ENCODE measurements at places on chromosomes 7 and 10.

DNA sequence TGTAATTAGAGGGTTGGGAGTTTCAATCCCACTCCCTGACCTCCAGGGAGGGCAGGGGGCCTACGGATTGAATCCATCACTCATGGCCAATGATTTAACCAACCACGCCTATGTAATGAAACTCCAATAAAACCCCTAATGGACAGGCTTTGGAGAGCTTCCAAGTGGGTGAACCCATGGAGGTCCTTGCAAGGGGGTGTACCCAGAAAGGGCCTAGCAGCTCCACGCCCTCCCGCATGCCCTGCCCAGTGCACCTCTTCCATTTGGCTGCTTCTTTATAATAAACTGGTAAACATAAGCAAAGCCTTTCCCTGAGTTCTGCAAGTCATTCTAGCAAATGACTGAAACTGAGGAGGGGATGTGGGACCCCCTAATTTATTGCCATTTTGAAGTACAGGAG lies 280.1 kb downstream of the FRMD4A start:
- no peak for DNase-seq

DNA sequence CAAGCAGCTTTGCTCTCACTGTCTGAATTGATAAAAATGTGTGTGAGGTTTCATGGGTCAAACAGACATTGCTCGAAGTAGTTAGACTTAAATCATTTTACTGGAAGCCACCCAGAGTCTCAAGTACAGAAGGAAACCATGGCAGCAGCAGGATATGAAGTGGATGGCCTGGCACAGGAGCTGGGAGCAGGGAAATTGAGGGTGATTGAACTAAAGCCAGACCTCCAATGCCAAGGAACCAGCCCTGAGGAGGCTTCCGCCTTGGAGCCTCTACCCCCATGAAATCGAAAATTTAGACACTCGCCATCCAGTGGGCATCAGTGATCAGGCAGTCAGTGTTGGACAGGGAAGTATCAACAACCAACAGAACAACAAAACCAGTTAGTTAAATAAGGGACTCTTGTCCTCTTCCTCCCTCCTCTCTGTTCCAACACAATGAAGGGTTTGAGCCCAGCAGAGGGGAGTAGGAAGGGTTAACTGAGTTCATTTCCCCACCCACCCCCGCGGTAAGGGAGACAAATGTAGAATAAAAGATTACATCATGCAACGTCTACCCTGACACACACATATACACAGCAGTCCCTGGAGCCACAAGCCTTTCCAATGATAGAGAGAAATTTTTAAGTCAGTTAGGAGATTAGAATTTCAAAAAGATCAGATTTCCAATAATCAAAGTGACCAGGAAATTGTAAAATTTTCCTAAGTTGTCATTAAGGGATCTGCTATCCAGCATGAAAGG lies 156.3 kb downstream of the SLC16A9 start:
- DNase-seq: no peak

GRCh38 chr7:143375298-143376034 lies 5.7 kb upstream of the ZYX start:
- DNase-seq: peak; percentile 64

DNA sequence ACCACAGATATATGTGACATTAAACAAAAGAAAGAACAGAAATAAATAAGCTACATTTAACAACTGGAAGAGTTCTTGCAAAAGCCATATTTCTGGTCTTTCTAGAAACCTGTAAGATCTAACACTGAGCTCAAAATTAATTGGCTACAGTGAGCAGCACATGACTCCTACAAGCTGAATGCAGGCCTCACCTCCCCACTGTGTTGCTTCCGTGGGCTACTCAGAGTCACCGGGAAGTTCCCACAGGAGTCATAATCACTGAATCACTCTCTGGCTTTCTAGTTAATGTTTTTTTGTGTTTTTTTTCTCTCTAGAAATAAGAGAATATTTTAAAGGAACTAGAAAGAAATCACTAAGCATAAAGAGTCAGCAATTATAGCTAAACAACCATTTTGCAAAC lies 10.2 kb upstream of the MRPS24 start:
- DNase-seq: no peak

GRCh38 chr7:106050002-106050745 lies 61.9 kb downstream of the SYPL1 start:
- DNase-seq: no peak

- DNase-seq: no peak
Measured at GRCh38 chr7:133975130-133975529, 152.0 kb upstream of the LRGUK start.

GRCh38 chr10:104922810-104923209 lies 281.7 kb downstream of the SORCS3 start:
- no peak for DNase-seq

- DNase-seq: no peak
Measured at GRCh38 chr10:11949152-11949551, 93.5 kb downstream of the UPF2 start.

DNA sequence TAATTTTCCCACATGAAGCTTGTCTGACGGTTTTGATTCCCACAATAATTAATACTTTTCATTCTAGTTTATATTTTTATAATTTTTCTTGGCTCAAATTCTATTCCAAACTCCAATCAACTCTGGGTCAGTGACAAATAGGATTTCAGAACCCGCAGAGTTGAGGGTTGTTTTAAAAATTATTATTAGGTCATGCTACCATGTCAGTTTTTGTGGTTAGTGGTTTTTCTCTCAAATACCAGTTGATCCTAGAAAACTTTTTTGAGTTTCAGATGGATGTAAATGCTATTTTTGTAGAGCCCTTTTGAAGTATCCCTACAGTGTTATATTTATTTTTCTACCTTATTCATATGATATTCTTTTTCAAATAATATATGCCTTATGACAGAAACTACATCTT lies 237.4 kb downstream of the SEMA3D start:
- no peak for DNase-seq

DNA sequence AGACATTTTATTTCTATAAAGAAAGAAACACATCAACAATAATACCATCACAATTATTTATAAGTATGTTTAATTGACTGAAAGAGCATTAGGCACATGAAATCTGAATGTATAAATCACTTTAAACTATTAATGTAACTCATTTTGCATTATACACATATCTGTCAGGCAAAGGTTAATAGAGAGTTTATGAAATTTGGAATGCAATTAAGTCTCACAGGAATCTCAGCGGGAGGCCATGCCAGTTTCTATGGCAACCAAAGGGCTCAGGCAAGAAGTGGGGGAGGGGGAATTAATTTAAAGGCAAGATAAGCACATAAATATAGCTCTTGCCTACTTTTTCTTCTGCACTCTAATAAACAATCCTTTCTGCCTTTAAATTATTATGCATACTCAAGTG lies 152.6 kb downstream of the SLC16A9 start:
- DNase-seq: no peak

GRCh38 chr10:43110338-43111071 lies 27.7 kb upstream of the CSGALNACT2 start:
- DNase-seq: no peak

GRCh38 chr7:96534221-96534620 lies 175.4 kb downstream of the SEM1 start:
- no peak for DNase-seq

GRCh38 chr7:34728156-34728555 lies 70.1 kb downstream of the NPSR1 start:
- DNase-seq: no peak

DNA sequence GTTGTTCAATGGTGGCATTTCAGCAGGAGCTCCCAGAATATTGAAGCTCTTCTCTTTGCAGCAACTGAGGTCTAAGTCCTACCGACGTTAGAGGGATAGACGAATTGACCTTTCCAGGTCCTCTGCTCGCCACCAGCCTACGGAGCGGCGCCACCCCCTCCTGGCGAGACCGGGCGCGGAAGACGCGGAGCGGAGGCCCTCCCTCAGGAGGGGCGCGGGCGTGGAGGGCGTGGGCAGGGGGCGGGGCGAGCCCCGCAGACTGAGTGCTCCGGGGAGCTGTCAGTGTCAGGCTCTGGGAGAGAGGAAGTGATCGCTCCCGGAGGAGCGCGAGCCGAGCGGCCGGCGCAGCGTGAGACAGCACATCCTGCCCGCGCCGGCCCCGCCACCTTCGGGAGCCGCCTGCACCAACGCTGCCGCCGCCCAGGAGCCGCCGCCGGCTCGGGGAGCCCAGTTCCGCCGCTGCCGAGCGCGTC lies at the start of gene DYNC1I1:
TSS of gene DYNC1I1 (plus strand) at position 257 of the 473 bp plus-strand sequence. CDS start 32,176 bp downstream, outside the sequence.
- DNase-seq: peak; percentile 19

DNA sequence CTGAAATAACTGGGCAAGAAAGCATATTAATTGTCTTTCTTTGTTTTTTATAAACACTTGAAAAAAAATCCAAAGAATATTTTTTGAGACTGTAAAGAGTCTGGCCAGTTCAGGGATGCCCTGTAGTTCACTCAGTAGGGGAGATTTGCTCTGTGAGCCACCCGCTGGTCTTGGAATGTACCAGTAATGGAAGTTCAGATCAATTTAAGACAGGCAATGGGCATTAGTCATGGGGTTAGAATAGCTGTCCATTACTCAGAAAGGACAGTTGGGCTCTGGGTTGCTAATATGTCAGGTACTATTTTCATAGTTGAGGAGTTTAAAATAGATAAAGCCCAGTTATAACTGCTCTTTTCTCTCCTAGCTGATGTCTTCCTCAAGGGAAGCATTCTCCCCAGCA lies 38.7 kb downstream of the A1CF start:
- DNase-seq: no peak

GRCh38 chr10:49394933-49395740 lies 752 bp downstream of the DRGX start:
- no peak for DNase-seq

- DNase-seq: no peak
Measured at GRCh38 chr10:98463976-98464754, 17.4 kb upstream of the HPS1 start.

GRCh38 chr7:140810830-140811556 lies 113.7 kb downstream of the BRAF start:
- peak; percentile 57 for DNase-seq

GRCh38 chr10:15169555-15170401 lies 1.3 kb upstream of the NMT2 start:
- DNase-seq: peak; percentile 46

GRCh38 chr7:87447116-87447635 lies 28.3 kb downstream of the ABCB4 start:
- DNase-seq: no peak

GRCh38 chr7:83153419-83153818 lies 9.3 kb downstream of the PCLO start:
- no peak for DNase-seq

GRCh38 chr10:17208476-17208875 lies 7.0 kb upstream of the TRDMT1 start:
- DNase-seq: no peak

DNA sequence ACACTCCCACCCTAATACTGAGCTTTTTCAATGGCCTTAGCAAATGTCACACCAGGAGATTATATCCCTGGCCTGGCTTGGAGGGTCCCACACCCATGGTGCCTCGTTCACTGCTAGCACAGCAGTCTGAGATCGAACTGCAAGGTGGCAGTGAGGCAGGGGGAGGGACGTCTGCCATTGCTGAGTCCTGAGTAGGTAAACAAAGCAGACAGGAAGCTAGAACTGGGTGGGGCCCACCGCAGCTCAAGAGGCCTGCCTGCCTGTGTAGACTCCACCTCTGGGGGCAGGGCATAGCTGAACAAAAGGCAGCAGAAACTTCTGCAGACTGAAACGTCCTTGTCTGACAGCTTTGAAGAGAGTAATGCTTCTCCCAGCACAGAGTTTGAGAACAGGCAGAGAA lies 338.9 kb upstream of the MBL2 start:
- no peak for DNase-seq

- no peak for DNase-seq
Measured at GRCh38 chr7:140000666-140001268, 62.0 kb downstream of the PARP12 start.

DNA sequence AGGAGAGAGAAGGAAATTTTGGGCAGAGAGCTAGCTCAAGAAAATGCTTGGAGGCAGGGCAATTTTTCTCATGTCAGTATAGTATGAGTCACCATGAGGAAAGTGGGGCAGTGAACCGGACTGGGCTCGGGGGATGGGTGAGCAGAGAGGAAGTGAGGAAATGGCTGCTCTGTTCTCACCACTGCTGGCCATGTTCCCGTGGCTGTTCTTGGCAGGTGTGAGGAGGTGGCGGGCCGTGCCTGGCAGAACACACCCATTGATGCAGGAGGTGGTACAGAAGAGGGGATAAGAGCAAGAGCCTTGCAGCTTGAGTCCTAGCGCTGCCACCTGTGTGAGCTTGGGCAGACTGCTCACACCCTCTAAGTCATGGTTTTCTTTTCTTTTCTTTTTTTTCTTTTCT lies 304.4 kb upstream of the LYZL1 start:
- no peak for DNase-seq

- DNase-seq: no peak
Measured at GRCh38 chr10:110976577-110976976, 57.2 kb downstream of the SHOC2 start.

- no peak for DNase-seq
Measured at GRCh38 chr7:101687791-101688182, 58.7 kb upstream of the MYL10 start.

DNA sequence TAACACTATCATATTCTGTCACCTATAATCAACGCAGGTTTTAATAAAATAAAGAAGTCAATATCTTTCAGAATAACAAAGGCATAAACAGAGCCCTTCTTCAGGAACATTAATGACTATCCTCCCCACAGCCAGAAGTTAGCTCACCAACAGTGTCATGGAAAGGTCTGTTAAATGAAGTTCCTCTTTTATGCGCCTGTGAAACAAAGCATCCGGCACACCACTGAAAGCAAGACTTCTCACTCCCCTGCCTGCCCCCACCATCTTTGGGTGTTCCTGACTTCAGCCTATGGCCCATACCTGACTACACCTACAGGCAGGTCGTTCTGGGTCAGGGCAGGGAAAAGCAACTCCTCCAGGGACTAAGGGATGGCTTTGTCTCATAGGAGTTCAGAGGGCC lies 205.4 kb downstream of the FANK1 start:
- peak; percentile 35 for DNase-seq

DNA sequence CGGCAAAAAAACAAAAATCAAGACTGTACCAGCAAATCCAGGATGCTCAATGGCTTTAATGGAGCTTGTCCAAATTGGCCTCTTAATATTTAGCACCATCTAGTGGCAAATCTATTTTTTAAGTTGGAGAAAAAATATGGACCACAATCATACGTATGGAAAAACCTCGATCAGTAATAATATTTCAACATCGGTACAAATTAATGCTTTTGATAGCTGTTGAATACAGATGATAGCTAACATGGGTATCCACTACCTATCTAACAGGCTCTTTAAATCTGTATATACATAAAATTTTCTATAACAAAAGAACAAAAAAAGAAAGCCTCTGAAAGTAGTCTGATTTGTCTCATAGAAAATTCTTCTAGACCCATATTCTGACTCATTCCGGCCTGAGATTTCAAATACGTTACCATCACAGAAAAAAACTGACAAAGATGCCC lies 29.2 kb downstream of the COA1 start:
- DNase-seq: peak; percentile 75

GRCh38 chr10:122703483-122704448 lies 4.1 kb upstream of the C10orf120 start:
- peak; percentile 32 for DNase-seq

- DNase-seq: no peak
Measured at GRCh38 chr7:37656913-37657530, 26.5 kb upstream of the GPR141 start.

Measured in CD4-positive, alpha-beta T cell treated with Interleukin-1 beta for 1 hour (primary cell).